ENCODE measurements at places on chromosomes 11 and 22.

DNA sequence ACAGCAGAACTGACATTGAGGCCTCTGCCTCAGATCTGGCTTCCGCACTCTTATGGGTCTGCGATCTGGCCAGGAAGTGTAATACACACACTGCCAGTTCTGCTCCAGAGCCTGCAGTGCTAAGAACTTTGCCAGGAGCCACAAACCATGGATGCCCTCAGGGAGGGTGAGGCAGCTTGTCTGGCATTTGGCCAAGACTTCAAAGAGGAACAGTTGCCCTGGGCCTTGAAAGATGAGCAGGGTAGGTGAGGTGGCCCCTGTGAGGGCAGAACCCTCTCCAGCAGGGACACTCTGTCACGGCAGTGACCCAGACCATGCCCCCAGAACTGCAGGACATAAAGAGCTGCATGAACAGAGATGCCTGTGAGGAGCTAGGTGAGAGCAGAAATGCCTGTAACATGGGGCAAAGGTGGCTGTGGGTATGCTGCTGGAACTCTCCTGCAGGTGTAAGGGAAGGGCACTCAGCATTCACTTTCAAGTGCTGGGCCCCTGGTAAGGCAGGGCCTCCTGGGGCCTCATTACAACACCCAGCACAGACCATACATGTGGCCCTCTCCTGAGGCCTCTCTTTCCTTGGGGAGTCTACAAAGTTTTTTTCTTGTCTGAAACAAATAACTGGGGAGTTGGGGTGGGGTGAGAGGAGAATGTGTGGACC, 47.3 kb downstream of the NEU3 start:
- no peak overlapping the region for H3K4me3 ChIP-seq
- no peak for DNase-seq
- H3K27ac ChIP-seq = no peak overlapping the region
- no peaks in the 10 kb centered on the region for H3K36me3 ChIP-seq
- H3K4me1 ChIP-seq = no peaks in the 10 kb centered on the region
- no peaks in the 10 kb centered on the region for H3K27me3 ChIP-seq

DNA sequence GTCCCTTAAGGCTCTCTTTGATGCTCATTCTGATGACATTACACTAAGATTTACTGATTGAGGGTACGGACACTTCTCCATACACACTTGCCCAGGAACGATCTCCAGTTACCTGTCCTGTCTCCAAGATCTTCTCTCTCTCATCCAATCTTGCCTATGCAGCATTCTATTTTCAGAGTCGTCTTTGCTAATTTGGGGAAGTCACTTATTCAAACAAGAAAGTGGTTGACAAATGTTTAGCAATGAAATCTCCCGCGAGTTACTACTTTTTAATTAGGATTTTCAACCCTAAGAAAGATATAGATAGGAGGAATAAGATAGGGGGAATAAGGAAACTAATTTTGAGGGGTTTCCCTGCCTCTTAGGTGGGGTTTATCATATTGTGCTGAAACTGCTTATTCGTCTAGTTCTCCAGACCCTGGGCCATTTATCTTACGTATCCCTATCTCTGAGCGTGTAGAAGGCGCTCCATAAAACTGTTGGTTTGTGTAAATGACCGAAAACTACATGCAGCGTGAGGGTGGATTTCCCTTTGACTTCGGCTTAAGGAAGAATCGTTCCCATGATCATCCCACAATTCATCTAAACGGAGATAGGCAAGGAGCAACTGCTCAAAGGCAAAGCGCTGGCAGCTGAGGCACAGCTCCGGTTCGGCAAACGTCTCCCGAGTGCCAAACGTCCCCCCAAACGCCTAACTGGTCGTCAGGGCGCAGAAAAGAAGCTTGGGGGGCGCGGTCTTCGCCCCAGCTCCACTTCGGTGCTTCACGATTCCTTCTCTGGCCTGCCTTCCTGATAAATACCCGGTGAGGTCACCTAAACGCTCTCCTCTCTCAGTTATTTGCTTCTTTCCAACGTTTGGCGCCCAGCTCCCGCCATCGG, 804 bp downstream of the APIP start:
- no peaks in the 10 kb centered on the region for H3K27me3 ChIP-seq
- DNase-seq = no peak
- H3K4me3 ChIP-seq = peak overlapping the region; percentile 80
- H3K4me1 ChIP-seq = peaks cover 35% of the 10 kb centered on the region
- H3K36me3 ChIP-seq = no peaks in the 10 kb centered on the region

- no peaks in the 10 kb centered on the region for H3K27me3 ChIP-seq
- H3K36me3 ChIP-seq = no peaks in the 10 kb centered on the region
- no peaks in the 10 kb centered on the region for H3K4me1 ChIP-seq
- H3K4me3 ChIP-seq = no peak overlapping the region
Measured at GRCh38 chr11:9825315-9825714, 161.4 kb downstream of the SWAP70 start.

GRCh38 chr11:27740362-27741013, 40.2 kb upstream of the BDNF start:
- DNase-seq = no peak
- H3K27me3 ChIP-seq = no peaks in the 10 kb centered on the region
- H3K4me3 ChIP-seq = no peak overlapping the region

- no peak overlapping the region for H3K27ac ChIP-seq
- no peaks in the 10 kb centered on the region for H3K36me3 ChIP-seq
- peaks cover 29% of the 10 kb centered on the region for H3K4me1 ChIP-seq
- no peak overlapping the region for H3K4me3 ChIP-seq
Measured at GRCh38 chr11:116309446-116309845, 463.3 kb downstream of the BUD13 start.

DNA sequence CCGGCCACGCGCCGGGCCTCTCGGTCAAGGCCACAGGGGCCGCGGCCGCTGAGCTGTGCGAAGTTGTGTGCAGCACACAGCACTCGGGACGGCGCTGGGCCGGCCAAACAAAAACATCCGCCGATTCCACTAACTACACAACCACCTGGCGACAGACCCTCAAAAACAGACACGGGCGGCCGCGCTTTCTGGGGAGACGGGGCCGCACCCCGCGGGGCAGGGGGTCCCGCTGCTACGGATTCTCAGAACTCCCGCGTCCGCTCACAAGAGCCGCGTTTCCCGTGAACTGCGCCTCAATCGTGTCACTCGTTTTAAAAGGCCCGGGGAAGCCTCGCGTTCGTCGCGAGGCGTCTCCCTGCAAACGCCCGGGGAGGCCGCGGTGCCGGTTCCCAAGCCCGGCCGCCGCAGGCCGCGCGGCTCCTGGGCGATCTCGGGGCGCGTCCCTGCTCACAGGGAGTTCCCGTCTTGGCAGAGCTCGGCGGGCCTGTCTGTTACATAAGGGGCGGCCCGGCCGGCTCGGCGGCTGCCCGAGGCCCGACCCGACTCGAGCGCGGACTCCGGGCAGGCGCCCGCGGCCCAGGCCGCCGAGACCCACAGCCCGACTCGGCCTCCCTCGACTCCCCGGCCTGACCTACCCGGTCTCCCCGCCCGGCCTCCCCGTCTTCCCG, 936 bp downstream of the BRD1 start:
- peak; percentile 82 for DNase-seq
- peak overlapping the region; percentile 83 for H3K4me3 ChIP-seq
- no peaks in the 10 kb centered on the region for H3K27me3 ChIP-seq
- H3K27ac ChIP-seq = peak overlapping the region; percentile 86
- peaks cover 23% of the 10 kb centered on the region for H3K36me3 ChIP-seq
- peaks cover 47% of the 10 kb centered on the region for H3K4me1 ChIP-seq

GRCh38 chr11:41379084-41379483, 80.4 kb downstream of the LRRC4C start:
- no peaks in the 10 kb centered on the region for H3K27me3 ChIP-seq
- no peak for DNase-seq
- H3K36me3 ChIP-seq = no peaks in the 10 kb centered on the region
- H3K4me1 ChIP-seq = no peaks in the 10 kb centered on the region
- no peak overlapping the region for H3K27ac ChIP-seq
